Fibroblast of the aortic adventitia (primary cell): ENCODE measurements at places on chromosomes 6 and 20. TPM values are rescaled to one million over a fixed set of nuclear protein-coding genes. Genes with fewer than 3 reads are reported as not detected.

Gene BACH2
- 0.27 and 0.65 TPM in 2 replicates for total RNA-seq

Gene EYA2
- 0.57 and 1.6 TPM in 2 replicates for total RNA-seq

Gene FHL5
- not detected in 2 replicates for total RNA-seq

Gene PNISR
- total RNA-seq, result 60.4 and 69.4 TPM in 2 replicates

Gene EPM2A
- total RNA-seq, result 7.2 and 8.0 TPM in 2 replicates

Gene OCSTAMP
- total RNA-seq, result not detected in 2 replicates

Gene EPPIN
- not detected in 2 replicates for total RNA-seq

Gene SSTR4
- total RNA-seq, result not detected in 2 replicates

Gene SLC22A23
- 7.8 and 9.0 TPM in 2 replicates for total RNA-seq

Gene CYP24A1
- 0.98 TPM in 1 of 2 replicates, not detected in the other for total RNA-seq

Gene SLC16A10
- total RNA-seq, result not detected in 2 replicates

Gene PGC
- total RNA-seq, result not detected in 2 replicates

Gene KIAA1586
- 9.7 and 26.2 TPM in 2 replicates for total RNA-seq

Gene RNF144B
- 0.54 and 1.2 TPM in 2 replicates for total RNA-seq

Gene POM121L2
- total RNA-seq, result not detected in 2 replicates

Gene GCNT2
- 2.5 TPM in 1 of 2 replicates, not detected in the other for total RNA-seq

Gene GCLC
- 20.1 and 21.1 TPM in 2 replicates for total RNA-seq
